ENCODE measurements at places on chromosomes 3 and 15.

DNA sequence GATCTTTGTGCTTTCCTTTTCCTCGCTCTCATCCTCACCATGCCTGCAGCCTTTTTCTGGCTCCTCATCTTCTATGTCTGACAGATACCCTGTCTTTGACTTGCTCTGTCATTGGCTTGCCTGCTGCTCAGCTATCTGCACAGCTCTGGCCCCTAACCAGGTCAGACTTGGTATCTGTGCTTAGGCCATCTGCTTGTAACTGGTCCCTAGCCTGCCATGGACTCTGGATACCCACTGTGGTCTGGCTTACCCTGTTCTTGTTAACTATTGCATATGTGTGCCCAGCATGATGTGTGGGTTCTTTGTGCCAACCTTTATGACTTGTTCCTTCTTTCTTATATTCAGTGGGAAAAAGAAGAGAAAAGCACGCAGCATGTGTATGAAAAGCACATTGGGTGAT is 109.7 kb upstream of the ROPN1 start:
- DNase-seq = peak; percentile 78

- no peak for DNase-seq
Observed at GRCh38 chr15:30929064-30929669, 25.5 kb downstream of the FAN1 start.

DNA sequence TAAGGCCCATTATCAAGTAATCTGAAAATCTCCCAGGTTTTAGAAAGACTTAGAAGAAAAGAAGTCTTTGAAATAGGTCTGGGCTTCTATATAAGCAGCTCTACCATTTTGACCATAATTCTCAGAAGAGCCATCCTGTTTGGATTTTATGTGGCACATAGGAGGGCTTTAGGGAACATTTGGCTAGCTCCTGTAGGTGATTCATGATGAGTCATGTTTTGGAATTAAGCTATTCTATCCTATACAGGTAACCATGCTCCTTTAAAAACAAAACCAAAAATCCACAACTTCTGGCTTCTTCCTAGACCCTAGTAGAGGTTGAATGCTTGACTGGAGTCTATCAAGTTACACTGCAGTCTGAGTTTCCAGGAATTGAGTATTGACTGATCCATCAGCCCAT is 8.9 kb downstream of the SST start:
- DNase-seq = no peak

- no peak for DNase-seq
Observed at GRCh38 chr15:70353606-70354345, 256.1 kb upstream of the TLE3 start.

GRCh38 chr3:185830018-185830797 is 5.4 kb upstream of the IGF2BP2 start:
- DNase-seq = no peak

DNA sequence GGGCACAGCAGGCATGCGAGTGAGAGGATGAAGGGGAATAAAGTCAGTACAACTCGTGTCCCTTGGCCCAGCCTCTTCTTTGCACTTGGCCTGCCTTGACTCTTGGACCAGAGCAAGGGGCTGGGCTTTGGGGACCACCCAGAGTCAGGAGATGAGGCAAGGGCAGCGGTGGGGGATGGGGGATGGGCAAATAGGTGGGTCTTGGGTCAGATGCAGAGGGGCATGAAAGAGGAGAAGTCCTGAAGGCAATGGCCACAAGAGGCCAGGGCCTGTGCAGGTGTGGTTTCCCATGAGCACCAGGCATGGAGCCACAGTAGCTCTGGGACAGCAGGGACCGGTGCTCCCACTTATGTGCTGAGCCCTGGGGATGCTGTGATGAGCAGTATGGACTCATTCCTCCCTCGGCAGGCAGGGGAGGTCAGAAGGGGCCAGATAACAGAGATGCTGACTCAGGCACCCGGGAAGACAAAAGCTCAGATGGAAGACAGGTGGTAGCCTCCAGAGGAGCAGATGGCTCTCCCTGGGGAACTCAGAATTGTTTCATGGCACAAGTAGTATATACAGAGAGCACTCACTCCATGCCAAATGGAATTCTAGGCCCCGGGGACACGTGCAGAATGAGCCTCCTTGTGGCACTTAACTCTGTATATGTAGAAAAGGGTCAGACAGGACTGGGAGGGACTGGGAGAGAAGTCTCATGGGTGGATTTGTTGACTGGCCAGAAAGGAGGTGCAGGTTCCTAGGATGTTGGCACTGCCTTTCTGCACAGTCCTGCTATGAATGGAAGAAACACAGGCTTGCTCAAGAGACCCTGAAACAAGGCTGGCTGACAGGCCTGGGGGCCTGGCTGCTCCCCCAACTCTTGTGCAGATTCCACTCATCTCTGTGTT is 14.3 kb downstream of the ZBTB47 start:
- peak; percentile 79 for DNase-seq

DNA sequence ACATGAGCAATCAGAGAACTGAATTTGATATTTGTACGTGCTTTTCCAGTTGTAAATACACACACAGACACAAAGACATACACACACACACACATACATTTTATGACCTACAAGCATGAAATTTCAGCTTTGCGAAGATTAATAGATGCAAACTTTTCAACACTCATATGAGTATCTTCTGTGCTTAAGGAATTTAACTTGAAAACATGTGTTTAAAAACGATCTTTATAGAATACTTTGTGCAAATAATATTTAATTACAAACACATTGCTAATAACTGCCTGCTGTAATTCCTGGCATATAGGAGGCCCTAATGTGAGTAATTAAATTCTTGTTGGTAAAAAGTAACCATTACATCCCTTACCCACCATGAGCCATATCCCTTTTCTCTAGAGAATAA is 107.7 kb upstream of the PLSCR5 start:
- no peak for DNase-seq

- DNase-seq = no peak
Observed at GRCh38 chr3:157300981-157301663, 135.5 kb upstream of the PTX3 start.

DNA sequence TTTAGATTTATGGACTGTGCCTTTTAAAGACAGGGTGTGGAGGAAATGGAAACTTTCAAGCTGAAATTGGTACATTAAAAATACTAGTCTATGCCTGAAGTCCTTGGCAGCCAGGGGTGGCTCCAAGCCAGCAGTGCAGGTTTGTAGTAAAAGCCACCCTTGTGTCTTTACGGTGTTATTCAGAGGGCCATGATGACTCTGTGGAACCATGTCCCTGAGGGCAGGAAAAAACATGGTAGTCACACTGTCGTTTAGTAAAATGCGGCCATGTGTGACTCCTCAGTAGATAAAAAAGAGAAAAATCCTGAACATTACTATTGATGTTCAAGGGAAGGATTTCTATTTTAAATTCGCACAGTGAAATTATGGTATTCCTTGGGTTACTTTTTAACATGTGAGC is 2.7 kb downstream of the FAN1 start:
- DNase-seq = no peak

DNA sequence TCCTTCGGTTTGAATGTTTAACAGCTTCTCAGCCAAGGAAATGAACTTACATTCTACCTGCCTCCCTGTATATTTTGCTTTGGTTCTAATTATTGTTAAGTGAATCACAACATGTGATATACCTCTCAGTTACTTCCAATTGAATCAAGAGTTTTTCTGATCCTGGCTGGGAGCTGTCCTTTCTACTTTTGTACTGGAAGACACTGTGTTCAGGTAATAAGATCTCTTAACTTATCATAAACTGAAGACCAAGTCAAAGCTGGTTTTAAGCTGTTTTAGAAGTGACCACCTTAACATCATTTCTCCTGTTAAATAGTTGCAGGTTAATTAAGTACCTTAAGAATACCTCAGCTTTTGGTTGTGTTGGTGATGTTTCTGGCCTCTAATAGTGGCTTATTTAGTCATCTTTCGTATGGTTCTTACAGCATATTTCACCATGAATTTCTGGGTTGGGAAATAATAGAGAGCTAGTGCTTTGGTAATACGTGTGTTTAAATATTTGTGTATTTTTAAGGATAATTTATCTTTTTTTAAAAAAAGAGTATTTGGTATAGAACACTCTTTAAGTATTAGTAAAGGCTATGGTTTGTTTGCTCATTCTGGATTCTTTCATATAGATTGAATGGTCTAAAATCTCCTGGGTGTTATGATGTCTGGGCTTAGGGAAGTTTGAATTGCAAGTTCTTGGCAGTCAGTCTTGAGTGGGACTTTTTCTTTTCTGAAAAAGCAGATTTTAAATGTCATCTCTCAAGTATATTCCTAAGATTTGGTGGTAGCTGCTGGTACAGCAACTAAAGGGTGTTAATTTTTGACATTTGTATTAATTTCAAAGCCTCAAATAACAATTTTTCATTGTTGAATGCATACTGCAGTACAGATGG is 1.6 kb downstream of the RAB8B start:
- no peak for DNase-seq

Data from cerebellum (tissue), 4 donors.